ENCODE measurements at places on chromosomes 11 and 22. TPM values are rescaled to one million over a fixed set of nuclear protein-coding genes. Genes with fewer than 3 reads are reported as not detected.

Gene RRP7A
- total RNA-seq = 14.3 TPM

Gene GGTLC2
- total RNA-seq = not detected

Gene POU2AF1
- 0.10 TPM for total RNA-seq

Gene TRIM29
- total RNA-seq = 206 TPM

Gene MIEF1
- 10.7 TPM for total RNA-seq

Gene ISX
- total RNA-seq = not detected

Gene GRM5
- 0.20 TPM for total RNA-seq
